ENCODE measurements at places on chromosomes 11 and 22. TPM values are rescaled to one million over a fixed set of nuclear protein-coding genes. Genes with fewer than 3 reads are reported as not detected.

The THRSP gene
- polyA plus RNA-seq: 0.22 TPM

The TMPRSS5 gene
- 0.60 TPM for polyA plus RNA-seq

The OR2AT4 gene
- polyA plus RNA-seq: 0.03 TPM

The RASL10A gene
- 0.22 TPM for polyA plus RNA-seq

The RBMXL2 gene
- 0.28 TPM for polyA plus RNA-seq

The TRIM48 gene
- not detected for polyA plus RNA-seq

The PANX3 gene
- not detected for polyA plus RNA-seq

The CD44 gene
- polyA plus RNA-seq: 11.9 TPM

The RIN1 gene
- polyA plus RNA-seq: 2.9 TPM

The OR4C13 gene
- not detected for polyA plus RNA-seq

The LGALS12 gene
- polyA plus RNA-seq: 0.14 TPM

The CASP5 gene
- polyA plus RNA-seq: not detected

The IGF2 gene
- polyA plus RNA-seq: 806 TPM

The OR52I2 gene
- 0.04 TPM for polyA plus RNA-seq

The TMPRSS6 gene
- polyA plus RNA-seq: 0.18 TPM

The DEFB131B gene
- polyA plus RNA-seq: 1.8 TPM

Data from right renal pelvis (tissue), 4 donors.